ENCODE measurements at places on chromosomes 16 and 17.

GRCh38 chr17:56540836-56541235 is 52.7 kb upstream of the NOG start:
- no peaks in the 10 kb centered on the region for H3K27me3 ChIP-seq
- no peak overlapping the region for H3K4me3 ChIP-seq
- H3K36me3 ChIP-seq: no peaks in the 10 kb centered on the region
- DNase-seq: peak; percentile 36

- H3K4me3 ChIP-seq: no peak overlapping the region
- H3K27me3 ChIP-seq: no peaks in the 10 kb centered on the region
- peaks cover 29% of the 10 kb centered on the region for H3K36me3 ChIP-seq
- no peaks in the 10 kb centered on the region for H3K4me1 ChIP-seq
- peak; percentile 47 for DNase-seq
These were observed 18.6 kb downstream of the ST6GALNAC2 start for GRCh38 chr17:76566988-76567431.

DNA sequence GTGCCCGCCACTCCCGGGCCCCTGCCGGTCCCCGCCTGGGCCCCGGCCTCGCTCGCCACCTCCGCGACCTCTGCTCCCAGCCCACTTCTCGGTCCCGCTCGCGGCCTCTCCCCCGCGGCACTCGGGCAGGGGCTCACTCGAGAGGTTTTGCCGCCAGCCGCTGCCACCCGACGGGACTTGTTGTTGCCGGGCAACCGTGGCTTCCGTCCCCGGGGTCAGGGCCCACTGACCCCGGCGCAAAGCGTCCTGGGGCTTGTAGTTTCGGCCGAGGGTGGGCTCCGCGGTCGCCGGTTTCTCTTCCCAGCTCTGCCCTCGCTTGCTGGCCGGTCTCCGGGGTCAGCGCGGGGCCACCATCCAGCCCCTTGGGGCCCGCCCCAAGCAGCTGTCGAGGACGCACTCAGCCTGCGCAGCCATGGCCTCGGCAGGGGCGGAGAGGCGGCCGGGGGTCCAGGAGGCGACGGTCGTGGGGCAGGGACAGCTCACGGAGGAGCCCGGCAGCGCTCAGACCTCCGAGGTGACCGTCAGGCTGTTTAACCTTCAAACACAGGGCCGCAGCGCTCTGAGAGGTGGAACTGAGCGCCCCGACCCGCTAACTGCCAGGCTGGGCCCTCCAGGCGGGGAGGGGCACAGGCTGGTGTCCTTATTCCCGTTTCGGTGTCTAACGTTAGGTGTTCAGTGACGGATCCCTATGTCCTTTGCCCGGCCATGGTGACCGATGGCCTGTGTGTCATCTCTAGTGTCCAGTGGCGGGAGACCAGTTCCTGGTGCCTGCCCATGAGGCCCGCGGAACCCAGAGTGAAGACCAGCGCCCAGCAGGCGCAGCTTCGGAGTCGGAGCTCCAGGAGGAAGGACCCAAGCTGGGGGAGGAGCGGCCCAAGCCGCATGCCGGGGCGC is at the start of the genes C16orf86 and ENKD1:
Gene C16orf86, plus strand, starts transcription at position 256 of the 894 bp plus-strand sequence. Its CDS starts 157 bp downstream, at position 413.
Gene ENKD1, minus strand, starts transcription at position 192 of the 894 bp plus-strand sequence. CDS start 308 bp downstream, outside the sequence.
- H3K27me3 ChIP-seq: no peaks in the 10 kb centered on the region
- H3K36me3 ChIP-seq: peaks cover 7% of the 10 kb centered on the region
- peak within 1 kb of the TSS; percentile 85 for H3K4me3 ChIP-seq

DNA sequence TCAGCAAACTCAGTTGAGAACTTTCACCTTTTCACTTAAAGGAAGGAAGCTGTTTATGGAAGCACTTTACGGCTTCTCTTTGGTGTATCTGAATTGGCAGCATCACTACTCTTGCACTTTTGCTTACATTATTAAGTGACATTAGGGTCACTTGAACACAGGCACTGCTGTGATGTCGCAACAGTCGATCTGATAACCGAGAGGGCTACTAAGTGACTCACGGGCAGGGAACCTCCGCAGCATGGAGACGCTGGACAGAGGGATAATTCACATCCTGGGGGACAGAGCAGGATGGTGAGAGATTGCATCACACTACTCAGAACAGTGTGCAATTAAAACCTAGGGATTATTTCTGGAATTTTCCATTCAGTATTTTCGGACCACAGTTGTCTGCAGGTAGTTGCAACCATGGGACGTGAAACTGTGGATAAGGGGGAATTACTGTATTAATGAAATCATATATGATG is 56.5 kb downstream of the DNAH2 start:
- H3K27me3 ChIP-seq: no peaks in the 10 kb centered on the region
- H3K4me1 ChIP-seq: no peaks in the 10 kb centered on the region
- no peak overlapping the region for H3K27ac ChIP-seq
- DNase-seq: no peak

DNA sequence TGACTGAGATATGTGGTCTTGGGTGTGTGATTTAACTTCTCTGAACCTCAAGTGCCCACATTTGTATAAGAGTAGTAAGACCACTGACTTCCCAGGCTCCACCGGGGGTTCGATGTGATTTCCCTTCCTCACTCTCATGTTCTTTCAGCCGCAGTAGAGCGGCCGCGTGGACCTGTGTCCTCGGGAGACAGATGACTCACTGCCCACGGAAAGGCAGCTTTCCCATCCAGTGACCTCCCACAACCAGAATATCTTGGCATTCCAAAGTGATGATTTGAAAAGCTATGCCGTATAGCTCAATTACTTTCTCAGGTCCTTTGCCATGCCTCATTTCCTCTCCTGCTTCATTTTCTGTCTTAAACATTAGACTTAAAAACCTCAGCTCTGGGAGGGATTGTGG is 73.6 kb downstream of the IL21R start:
- no peak overlapping the region for H3K27ac ChIP-seq
- H3K4me3 ChIP-seq: no peak overlapping the region
- DNase-seq: no peak
- no peaks in the 10 kb centered on the region for H3K4me1 ChIP-seq

- H3K27me3 ChIP-seq: no peaks in the 10 kb centered on the region
- DNase-seq: no peak
- H3K27ac ChIP-seq: no peak overlapping the region
- no peaks in the 10 kb centered on the region for H3K4me1 ChIP-seq
- H3K4me3 ChIP-seq: no peak overlapping the region
- H3K36me3 ChIP-seq: 0 out of 2 replicates have a peak, but pooled peaks cover 1% of the 10 kb centered on the region
These were observed 2.9 kb downstream of the SLC38A8 start for GRCh38 chr16:84039696-84040095.

- no peaks in the 10 kb centered on the region for H3K27me3 ChIP-seq
- H3K27ac ChIP-seq: no peak overlapping the region
- no peaks in the 10 kb centered on the region for H3K36me3 ChIP-seq
- DNase-seq: no peak
- H3K4me1 ChIP-seq: no peaks in the 10 kb centered on the region
These were observed 54.2 kb downstream of the TMEM100 start for GRCh38 chr17:55668312-55668920.

- no peaks in the 10 kb centered on the region for H3K36me3 ChIP-seq
- no peak overlapping the region for H3K4me3 ChIP-seq
- peaks cover 33% of the 10 kb centered on the region for H3K27me3 ChIP-seq
- DNase-seq: no peak
These were observed 2.5 kb upstream of the MMP28 start for GRCh38 chr17:35797918-35798317.

DNA sequence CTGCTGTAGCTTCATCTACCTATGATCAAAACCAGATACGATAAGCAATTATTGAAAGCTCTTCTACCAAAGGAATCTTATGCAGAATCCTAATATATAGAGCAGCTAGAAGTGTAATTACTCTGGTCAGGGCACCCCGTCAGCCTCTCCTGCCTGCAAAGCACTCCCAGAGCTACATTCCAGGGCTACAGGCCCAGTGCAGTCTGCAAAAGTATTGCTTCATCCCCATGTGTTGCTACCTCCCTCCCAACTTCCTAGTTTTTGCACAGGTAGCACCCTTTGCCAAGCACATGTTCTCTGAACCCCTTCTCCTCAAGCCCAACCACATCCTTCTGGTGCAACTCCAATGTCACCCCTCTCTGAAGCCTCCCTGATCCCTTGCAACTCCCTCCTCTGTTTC is 7.0 kb downstream of the CES5A start:
- H3K36me3 ChIP-seq: no peaks in the 10 kb centered on the region
- H3K4me3 ChIP-seq: no peak overlapping the region
- DNase-seq: no peak

GRCh38 chr17:325270-326009 is 27.2 kb downstream of the RPH3AL start:
- no peak overlapping the region for H3K4me3 ChIP-seq
- DNase-seq: no peak
- H3K36me3 ChIP-seq: no peaks in the 10 kb centered on the region
- no peak overlapping the region for H3K27ac ChIP-seq
- no peaks in the 10 kb centered on the region for H3K4me1 ChIP-seq
- no peaks in the 10 kb centered on the region for H3K27me3 ChIP-seq

DNA sequence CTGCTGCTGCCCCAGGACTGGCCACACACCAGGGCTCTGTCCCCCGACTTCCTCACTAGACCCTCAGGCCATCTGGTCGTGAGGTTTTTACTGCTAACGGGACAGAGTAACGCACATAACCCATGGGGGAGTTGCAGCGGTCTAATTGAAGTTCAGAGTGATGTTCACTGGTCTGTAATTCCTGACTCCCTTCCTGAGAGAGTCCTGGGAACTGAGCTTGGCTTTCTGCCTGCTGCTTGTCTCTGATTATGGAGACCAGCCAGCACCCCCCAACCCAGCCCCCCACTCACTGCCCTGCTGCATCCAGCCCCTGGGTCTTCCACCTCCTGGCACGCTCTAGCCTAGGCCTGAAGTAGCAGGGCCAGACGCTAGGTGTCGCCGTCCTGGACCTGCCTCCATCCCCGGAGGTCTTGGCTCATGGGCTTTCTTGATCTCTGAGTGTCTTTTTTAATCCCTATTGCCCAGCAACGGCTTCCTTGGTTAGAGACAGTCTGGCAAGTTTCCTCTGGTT is 192.9 kb downstream of the CCDC182 start:
- DNase-seq: peak; percentile 89
- peaks cover 14% of the 10 kb centered on the region for H3K4me1 ChIP-seq
- peak overlapping the region; percentile 22 for H3K4me3 ChIP-seq
- H3K36me3 ChIP-seq: no peaks in the 10 kb centered on the region

DNA sequence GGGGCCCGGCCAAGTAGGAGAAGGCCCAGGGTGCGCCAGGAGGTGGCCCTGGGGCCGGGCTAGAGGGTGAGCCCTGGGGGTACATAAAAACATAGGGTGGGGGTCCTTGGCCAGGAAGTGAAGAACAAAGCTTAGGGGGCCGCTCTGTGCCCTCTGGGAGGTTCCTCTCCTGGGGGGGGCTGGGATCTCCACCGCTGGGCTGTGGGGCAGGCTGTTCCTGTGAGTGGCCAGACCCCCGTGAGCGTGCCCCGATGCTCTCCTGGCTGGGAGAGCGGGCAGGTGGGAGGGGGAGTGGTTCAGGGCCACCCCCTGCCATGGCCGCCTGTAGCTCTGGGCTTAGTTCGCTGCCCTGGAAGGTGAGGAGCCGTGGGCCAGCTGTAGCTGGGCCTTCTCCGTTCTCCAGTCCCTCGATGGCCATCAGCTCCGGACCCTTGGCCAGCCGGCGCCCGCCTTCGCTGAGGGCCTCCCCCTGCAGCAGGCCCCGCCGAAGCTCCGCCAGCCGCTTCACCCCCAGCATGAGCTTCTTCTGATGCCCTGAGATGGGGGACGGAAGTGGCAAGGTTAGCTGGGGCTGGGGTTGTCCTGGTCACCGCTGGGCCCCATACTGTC is 12.5 kb downstream of the CASKIN2 start:
- DNase-seq: no peak
- no peaks in the 10 kb centered on the region for H3K27me3 ChIP-seq
- H3K27ac ChIP-seq: no peak overlapping the region
- H3K36me3 ChIP-seq: no peaks in the 10 kb centered on the region
- no peaks in the 10 kb centered on the region for H3K4me1 ChIP-seq

DNA sequence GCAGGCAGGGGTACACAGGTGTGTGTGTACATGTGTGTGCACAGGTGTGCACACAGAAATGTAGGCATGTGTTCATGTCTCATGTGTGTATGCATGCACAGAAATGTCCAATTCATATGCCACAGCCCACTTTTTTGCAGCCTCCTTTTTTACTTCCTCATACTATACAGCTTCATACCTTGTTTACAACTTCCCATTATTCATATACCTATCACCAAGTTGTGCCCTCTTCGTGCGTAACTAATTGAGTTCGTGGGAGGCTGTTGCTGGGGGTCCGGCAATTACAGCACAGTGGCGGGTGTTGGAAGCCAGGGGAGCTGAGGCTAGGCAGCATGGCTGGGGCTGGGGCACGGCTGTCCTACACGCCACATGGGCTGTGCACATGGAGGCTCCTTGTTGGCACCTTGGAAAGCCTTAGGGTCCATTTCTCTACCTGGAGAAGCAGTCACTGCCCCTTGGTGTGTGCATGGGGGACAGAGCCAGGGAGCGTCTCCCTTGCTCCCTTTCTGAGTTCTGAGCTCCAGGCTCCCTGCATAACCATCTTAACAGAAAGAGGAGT is 266.7 kb downstream of the ENGASE start:
- DNase-seq: no peak
- no peak overlapping the region for H3K27ac ChIP-seq
- H3K4me1 ChIP-seq: no peaks in the 10 kb centered on the region
- H3K36me3 ChIP-seq: no peaks in the 10 kb centered on the region

DNA sequence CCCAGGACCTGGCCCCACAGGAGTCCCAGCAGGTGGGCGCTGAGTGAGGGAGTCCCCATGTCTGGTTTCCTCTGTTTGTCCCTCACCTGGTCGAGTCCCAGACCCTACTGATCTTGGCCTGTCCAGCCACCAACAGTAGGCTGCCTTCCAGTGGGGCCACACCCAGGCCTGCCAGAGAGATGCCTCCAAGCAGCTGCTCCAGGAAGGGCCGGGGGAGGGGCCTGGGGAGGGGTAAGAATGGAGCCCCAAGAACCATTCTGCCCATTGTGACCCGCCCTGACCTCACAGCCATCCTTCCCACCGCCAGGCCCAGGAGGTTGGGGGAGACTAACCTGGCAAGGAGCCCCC is 736 bp downstream of the SPATA20 start:
- no peaks in the 10 kb centered on the region for H3K27me3 ChIP-seq
- no peak overlapping the region for H3K27ac ChIP-seq
- H3K4me3 ChIP-seq: peak overlapping the region; percentile 77
- H3K36me3 ChIP-seq: no peaks in the 10 kb centered on the region

DNA sequence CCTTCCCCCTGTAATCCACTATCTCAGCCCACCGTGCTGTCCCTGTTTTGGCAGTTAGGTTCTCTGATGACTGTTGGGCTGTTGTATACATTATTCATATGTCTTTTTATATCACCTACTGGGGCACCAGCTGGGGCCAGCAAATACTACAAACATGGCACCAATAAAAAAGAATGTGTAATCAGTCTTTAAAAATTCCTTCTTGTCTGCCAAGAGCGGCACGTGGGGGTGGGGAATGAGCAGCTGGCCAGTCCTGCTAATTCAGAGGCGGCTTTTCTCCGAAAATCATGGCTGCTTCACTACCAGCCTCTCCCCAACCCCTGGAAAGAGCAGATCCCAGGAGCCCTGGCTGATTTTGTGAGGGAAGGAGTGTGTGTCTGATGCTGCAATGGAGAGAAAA is 77.7 kb upstream of the EEF2KMT start:
- no peak overlapping the region for H3K27ac ChIP-seq
- no peak for DNase-seq
- peaks cover 7% of the 10 kb centered on the region for H3K36me3 ChIP-seq
- H3K27me3 ChIP-seq: no peaks in the 10 kb centered on the region
